ENCODE measurements at places on chromosomes 6 and 20. TPM values are rescaled to one million over a fixed set of nuclear protein-coding genes. Genes with fewer than 3 reads are reported as not detected.

DNA sequence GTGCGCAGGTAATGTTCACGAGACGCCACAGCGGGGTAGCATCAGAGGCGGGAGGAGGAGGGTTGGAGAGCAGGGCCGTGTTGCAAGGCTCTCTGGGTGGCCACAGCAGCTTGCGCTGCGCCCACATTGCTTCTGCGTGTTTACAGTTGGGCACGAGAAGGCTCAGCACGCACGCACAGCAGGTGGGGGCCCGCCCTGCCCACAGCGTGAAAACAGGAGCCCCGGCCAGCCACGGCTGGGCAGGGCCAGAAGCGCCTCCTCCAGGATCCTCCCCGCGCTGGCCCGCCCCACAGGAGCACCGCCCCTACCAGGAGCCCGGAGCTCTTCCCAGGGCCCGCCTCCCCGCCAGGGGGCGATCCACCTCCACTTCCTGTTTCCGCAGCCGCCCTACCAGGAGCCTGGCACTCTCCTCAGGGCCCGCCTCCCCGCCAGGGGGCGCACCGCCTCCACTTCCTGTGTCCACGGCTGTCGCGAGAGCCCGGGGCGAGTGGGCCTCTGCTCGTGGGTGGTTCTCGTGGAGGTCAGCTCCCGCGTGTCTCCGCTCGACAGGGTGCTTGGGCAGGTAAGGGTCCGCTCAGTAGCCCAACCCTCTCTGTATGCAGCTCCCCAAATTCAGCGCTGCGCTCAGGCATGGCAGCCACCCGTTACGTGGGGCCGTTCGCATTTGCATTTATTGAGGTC lies at the start of gene FAM50B:
Gene FAM50B, plus strand, starts transcription at position 449 of the 681 bp plus-strand sequence. CDS start 439 bp downstream, outside the sequence.
- peak; percentile 24 for DNase-seq

DNA sequence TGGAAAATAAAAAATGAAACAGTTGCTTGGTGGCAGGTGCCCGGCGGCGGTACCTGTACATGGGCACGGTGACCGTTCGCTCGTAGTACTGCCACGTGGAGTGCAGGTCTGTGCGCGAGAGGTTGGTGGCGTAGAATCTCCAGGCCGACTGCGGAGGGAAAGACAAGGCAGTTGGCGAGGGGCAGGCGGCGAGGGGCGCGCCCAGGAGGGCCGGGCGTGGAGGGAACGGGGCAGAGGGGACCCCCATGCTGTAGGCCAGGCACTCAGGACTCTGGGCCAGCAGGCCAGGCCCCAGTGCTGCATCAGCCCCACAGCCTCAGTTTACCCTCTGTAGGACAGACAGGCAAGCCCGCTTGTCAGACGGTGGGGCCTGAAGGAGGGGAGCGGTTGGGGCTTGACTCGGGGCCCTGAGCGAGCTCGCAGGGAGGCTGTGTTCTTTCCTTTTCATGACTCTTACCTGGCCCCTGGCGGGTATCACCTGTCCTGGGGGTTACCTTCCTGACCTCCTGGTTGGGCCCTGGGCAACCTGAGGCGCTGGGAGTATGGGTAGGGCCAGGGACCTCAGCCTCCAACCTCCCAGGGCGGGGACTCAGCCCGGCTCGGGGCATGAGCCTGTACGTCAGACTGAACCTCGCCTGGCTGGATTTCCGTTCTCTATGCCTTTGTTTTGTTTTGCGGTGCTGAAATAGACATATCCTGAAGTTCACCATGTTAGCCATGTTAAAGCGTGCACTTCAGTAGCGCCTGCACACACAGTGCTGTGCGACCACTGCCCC lies 38.5 kb downstream of the KCNQ2 start:
- DNase-seq: no peak

DNA sequence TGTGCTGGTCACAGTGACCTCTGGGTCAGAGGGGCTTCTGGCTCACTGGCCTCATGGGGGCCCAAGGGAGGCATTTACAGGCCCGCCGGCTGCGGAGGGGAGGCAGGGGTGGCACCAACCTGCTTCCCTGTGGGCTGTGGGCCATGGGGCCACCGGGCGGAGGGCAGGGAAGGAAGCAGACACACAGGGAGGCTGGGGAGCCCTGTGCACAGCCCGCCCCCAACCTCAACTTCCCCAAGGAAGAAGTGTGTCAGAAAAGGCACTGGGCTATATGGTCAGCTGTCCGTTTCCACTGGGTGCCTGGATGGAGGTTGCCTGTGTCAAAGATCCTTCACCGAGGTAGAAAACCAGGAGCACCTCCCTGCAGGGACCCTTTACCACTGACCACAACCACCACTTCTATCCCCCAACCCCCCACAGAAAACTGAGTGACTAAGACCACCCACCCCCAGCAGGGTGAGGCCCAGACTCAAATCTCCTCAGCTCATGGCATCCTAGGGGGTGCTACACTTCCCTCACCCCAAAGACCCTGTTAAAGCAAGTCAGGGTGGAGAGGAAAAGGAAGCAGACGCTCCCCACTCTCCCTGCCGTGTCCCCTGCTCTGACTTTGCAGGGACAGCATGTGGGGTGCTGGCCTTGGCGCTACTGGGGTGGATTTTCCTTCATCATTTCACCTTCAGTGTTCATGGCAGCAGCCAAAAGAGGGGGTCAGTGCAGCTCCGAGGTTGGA lies 5.6 kb downstream of the CST3 start:
- DNase-seq: no peak

- peak; percentile 40 for DNase-seq
Observed at GRCh38 chr6:99349171-99350141, at the start of gene FAXC. TSS of gene FAXC (minus strand) at chr6:99349674. CDS start at chr6:99349372, 302 bp downstream.

- DNase-seq: no peak
Observed at GRCh38 chr6:159360306-159360705, 191.1 kb downstream of the FNDC1 start.

DNA sequence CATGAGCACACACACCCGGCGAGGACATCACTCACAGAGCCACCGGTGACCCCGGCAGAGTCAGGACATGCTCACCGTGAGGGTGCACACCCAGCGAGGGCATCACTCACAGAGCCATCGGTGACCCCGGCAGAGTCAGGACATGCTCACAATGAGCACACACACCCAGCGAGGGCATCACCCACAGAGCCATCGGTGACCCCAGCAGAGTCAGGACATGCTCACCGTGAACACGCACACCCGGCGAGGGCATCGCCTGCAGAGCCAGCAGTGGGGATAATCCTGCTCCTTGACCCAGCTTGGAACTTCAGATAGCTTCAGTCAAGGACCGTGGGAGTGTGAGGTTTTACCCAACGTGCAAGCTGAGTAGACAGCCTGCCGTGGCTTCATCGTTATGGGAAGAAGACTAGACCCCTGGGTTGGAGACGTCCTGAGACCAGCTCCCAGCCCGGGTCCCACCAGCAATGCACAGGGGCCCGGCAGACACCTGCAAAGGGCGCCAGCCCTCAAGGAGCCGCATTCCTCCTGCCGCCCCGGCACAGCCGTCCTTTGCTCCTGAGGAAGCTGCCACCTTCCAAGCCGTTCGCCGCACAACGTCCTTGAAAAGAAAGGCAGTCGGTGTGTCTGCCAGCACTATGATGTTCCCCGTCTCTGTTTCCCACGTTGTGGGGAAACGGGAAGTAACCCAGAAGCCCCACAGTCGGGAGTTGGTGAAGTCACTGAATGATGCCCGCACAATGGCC lies 192.3 kb downstream of the DLL1 start:
- no peak for DNase-seq

DNA sequence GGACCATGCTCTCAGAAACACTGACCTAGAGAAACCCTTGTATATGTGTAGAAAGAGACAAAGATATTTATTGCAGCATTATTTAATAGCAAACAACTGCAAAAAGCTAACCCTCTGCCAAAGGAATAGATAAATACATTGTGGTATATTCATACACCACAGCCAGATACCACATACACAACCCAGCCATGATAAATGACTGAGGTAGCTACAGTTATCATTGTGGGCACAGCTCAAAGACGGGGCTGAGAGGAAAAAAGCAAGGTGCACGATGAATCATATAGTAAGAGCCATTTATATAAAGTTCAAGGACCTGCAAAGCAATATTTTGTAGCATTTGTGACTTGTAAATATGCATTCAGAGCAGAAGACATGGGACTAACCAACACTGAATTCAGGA lies 30.8 kb downstream of the RSPO4 start:
- no peak for DNase-seq

DNA sequence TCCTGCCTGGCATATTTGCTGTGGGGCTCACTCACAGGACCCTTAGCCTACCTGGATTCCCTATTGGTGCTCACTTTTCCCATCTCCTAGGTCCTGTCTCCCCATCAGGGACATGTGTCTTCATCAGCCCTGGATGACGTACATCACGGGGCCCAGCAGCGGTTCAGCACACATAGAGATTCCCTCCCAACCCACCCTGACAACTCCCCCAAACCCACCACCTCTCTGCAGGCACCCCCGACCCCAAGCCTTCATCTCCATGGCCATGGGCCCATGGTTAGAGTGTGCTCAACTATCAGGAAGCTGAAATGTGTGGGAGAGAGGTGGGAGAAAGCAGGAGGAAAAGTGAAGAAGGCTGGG lies 25.4 kb upstream of the SPDEF start:
- DNase-seq: no peak

DNA sequence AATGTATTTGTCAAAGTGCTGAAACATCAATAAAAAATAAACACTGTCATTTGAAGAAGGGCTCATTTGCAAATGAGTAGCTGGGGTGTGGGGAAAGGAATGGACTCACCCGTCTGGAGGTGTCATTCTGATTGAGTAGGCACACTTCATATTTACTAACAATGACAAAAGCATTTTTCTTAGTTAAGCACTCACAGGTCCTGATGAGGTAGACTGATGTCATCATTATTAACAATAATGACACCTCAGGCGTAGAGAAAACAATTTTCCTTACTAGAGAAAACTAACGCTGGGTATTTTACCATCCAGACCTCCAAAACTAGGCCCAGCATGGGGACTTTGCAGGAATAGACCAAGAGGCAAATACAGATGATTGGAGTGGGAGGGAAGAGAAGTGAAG lies 76.0 kb downstream of the UNC5CL start:
- no peak for DNase-seq

DNA sequence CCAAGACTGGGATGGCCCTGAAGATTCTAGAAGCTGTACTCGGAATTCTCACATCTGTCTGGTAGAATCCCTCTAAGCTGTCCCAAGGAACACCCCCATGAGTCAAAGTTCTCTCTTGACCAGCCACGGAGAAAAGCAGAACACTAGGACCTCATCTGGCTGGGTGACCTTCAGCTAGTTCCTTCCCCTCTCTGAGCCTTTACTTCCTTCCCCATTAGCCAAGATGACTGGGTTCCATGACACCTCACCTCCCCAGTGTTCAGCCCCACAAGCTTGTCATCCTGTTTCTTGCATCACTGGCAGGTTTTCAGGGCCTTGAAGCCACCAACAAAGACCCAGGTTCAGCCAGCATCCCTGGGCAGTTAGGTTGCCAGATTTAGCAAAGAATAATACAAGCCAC lies 47.8 kb downstream of the MAFB start:
- DNase-seq: no peak

GRCh38 chr6:159953091-159953601 lies 15.7 kb upstream of the IGF2R start:
- peak; percentile 37 for DNase-seq

GRCh38 chr6:120451508-120451907 lies 882.8 kb downstream of the TBC1D32 start:
- DNase-seq: no peak

DNA sequence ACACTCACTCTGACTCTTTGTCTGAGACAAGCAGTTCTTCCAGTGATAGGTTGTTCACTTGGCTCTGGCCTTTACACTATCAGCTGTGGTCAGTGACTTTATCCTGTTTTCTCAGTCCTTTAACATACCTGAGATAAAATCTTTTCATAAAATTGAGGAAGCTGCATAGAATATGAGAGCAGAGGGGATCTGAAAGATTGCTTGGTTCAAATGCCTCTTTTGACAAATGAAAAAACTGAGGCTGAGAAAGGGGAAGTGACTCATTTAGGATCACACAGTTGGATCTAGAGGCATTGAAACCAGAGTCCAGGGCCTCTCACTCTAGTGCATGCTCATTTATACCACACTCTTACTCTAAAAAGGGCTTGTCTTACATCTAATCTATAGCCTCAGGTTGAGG lies 277.0 kb upstream of the TBX18 start:
- peak; percentile 50 for DNase-seq

- no peak for DNase-seq
Observed at GRCh38 chr6:66740346-66740745, 1033.3 kb upstream of the EYS start.

- peak; percentile 76 for DNase-seq
Observed at GRCh38 chr6:85460921-85461797, 11.3 kb downstream of the NT5E start.

GRCh38 chr20:63558804-63559484 lies 5.0 kb downstream of the FNDC11 start:
- no peak for DNase-seq

DNA sequence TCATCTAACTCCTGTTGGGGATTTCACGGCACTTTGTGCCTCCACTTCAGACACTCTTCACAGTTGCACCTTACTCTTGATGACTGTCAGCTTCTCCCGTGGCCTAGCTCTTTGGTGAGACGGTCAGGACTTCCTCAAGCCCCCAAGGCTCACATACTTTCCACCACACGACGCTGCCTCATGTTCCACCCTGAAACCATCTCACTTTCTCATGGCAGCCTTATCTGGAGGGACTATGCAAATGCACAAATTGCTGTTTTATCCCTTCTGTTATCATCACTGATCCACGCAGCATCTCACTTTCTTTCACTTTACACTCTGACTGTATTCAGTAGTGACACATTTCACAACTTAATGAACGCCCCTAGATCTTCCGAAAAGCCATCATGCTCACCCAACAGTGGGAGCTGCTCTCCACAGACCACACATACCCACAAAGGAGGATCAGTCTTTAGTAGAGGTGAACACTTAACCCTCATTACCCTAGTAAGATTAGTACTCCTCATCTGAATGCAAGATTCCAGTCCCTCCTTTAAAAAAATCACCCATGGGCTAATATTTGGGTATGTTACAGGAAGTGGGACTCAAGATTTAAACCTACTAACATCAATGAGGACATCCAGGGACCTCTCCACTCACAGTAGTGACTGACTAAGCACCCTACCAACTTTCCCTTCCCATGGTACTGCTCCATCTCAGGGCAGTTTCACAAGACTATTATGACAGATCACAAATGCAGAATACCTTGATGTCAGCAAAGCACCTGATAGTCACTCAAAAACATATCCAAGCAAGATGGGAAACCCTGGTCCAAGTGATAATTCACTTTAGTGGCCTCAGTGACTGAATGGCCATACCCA lies 35.4 kb downstream of the FYN start:
- no peak for DNase-seq

DNA sequence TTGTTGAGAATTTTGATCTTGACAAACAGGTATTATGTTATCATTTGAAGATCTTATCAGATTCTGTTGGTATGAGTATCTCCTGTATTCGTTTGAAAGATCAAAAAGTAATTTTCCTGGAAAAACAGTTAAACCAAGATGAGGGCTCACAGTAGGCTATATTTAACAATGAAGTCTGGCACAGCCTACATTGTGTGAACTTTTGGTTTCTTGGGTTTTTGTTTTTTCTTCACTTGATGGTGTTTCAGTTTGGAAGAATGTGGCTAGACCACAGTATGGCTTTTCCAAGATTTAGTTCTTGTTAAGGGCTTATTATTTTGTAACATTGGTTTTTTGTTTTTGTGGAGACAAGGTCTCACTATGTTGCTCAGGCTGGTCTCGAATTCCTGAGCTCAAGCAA lies 306.4 kb downstream of the CDKAL1 start:
- DNase-seq: peak; percentile 8

- no peak for DNase-seq
Observed at GRCh38 chr20:19021406-19022117, 190.9 kb upstream of the SLC24A3 start.

RSPO4 gene
- 0.32 TPM for total RNA-seq

LY6G6D gene
- total RNA-seq: not detected

IL17A gene
- total RNA-seq: not detected

SLC35D3 gene
- total RNA-seq: 0.07 TPM

HLA-DQB1 gene
- not detected for total RNA-seq

CTAGE9 gene
- total RNA-seq: not detected

NKAPL gene
- total RNA-seq: not detected

EYS gene
- total RNA-seq: 0.87 TPM

TULP1 gene
- not detected for total RNA-seq

Data from HT1080 (cell line).